ENCODE measurements at places on chromosomes 1 and 21.

- no peak for DNase-seq
These were observed 21.5 kb downstream of the BCL9 start for GRCh38 chr1:147562819-147563218.

- DNase-seq: peak; percentile 43
These were observed 17.8 kb upstream of the HSD17B7 start for GRCh38 chr1:162772571-162773154.

GRCh38 chr1:227869279-227869842, 53.9 kb downstream of the PRSS38 start:
- no peak for DNase-seq

GRCh38 chr1:192161976-192162375, 3.7 kb downstream of the RGS18 start:
- no peak for DNase-seq

GRCh38 chr1:151312826-151313225, 14.4 kb downstream of the PI4KB start:
- no peak for DNase-seq

DNA sequence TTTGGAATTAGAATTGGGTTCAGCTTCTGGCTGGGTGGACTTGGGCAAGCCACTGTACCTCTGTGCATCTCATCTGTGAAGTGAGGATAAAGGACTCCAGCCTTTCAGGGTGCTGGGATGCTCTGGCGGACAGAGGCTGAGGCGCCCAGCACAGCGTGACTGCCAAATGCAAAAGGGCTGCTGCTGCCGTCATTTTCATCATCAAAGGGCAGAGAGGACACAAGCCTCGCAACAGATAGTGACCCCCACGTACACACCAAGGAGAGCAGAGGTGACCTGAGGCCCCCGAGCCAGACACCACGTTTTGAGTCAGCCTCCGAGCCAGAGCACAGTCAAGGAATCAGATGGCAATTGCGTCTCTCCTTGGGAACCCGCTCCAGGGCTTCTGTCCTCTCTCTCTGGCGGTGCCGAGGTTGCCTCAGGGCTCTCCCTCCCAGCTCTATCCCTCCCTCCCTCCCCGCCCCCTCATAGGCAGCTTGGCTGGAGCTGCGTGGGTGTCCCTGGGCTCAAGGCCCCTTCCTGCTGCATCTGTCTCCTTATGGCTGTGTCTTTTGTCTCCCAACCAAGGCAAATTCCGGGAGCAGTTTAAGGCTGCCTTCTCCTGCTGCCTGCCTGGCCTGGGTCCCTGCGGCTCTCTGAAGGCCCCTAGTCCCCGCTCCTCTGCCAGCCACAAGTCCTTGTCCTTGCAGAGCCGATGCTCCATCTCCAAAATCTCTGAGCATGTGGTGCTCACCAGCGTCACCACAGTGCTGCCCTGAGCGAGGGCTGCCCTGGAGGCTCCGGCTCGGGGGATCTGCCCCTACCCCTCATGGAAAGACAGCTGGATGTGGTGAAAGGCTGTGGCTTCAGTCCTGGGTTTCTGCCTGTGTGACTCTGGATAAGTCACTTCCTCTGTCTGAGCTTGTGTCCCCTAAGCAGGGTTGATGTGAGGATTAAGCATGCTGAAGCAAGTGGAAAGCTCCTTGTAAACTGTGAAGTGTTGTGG, 9.0 kb downstream of the HCRTR1 start:
- peak; percentile 37 for DNase-seq

GRCh38 chr1:243513726-243514491, 258.1 kb downstream of the SDCCAG8 start:
- DNase-seq: no peak

GRCh38 chr1:109307274-109308021, 637 bp upstream of the MYBPHL start:
- DNase-seq: no peak

DNA sequence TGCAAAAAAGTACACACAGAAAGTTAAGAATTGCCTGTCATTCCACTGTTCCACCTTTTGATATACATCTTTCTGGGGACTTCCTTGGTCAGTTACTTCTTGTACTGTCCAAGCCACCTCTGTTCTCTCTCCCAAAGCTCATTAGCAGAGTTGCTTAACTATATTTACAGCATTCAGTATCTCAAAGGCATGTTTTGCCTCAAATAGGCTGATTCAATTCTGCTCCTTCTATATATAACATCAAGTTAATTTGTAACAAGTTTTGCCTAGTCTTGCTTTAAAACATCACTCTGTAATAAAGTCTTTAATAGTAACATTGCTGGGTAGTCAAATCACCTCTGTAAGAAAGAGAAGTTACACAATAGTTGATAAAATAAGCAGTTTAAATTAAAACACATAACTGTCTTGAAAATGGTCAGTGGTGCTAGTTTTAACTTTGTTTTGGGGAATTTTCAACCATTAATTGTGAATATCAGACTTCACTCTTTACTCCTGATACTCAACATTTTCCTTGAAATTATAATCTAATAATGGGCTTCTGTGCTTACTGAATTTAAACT, 35.7 kb downstream of the EDARADD start:
- DNase-seq: no peak

DNA sequence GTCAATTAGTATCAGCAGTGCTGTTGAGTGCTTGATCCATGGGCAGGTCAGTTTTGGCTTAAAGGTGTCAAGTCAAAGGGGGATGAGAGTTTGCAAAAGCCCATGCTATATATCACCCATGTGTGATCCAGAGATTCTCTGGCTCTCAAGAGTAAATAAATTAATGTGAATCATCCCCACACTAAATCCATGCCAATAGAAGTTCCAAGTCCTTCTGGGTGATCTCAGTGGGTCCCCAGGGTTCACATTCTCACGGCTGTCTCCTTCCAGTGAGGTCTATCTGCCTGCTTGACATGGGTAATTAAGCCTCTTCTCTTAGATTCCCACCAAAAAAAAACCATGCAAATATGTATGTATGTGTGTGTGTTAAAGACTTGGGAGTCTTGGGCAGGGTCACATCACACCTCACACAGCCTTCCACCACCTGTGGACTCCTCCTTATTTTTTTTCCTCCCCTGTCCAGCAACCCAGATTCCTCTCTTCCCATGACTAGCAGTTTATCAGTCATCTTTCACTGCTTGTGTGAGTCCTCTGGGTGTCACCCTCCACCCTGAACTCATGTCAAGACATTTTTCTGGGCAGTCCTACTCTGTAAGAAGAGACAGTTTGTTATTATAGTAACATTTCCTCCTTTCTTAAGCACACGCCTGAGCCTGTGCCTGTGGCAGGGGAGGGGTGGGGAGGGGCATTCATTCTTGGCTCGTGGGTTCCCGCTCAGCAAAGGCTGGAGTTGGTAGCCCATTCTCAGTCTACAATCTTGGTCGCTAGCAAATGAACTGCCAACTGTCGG, 14.3 kb upstream of the S100A11 start:
- no peak for DNase-seq

DNA sequence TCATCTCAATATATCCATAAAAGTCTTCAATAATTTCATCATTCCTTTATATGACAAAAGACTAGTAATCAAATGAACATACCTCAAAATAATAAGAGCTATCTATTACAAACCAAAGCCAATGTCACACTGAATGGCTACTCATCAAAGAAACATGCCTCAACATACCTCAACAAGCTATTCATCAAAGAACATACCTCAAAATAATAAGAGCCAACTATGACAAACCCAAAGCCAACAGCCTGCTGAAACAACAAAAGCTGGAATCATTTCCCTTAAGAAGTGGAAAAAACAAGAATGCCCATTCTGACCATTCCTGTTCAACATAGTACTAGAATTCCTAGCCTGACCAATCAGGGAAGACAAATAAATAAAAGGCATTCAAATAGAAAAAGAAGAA, 1373.7 kb downstream of the BRINP3 start:
- no peak for DNase-seq

GRCh38 chr1:8723010-8723409, 94.4 kb downstream of the RERE start:
- DNase-seq: no peak

GRCh38 chr21:44415073-44416025, 40.0 kb upstream of the LRRC3 start:
- DNase-seq: no peak

DNA sequence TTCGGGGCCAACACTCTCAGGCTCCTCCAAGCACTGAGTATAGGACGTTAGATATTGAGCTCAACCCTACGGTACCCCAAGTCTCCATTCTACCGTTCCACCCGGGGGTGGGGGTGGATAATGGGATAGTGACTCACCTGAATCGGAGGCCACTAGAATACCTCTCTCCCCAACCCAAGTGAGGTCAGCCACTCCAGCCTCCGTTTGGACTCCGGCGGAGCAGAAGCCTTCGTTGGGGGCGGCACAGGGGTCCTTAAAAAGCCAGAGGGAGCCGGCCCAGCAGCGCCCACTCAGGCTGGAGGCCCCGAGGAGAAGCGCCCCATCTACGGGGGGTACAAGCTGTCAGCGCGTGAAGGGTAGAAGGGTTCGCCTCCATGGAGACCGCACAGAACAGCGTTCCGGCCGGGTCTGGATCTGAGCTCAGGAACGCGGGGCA, 556 bp downstream of the WDR77 start:
- no peak for DNase-seq

GRCh38 chr21:42125571-42126544, 54.7 kb downstream of the UMODL1 start:
- DNase-seq: peak; percentile 43

- no peak for DNase-seq
These were observed 21.6 kb upstream of the PLEKHM2 start for GRCh38 chr1:15662477-15662876.

DNA sequence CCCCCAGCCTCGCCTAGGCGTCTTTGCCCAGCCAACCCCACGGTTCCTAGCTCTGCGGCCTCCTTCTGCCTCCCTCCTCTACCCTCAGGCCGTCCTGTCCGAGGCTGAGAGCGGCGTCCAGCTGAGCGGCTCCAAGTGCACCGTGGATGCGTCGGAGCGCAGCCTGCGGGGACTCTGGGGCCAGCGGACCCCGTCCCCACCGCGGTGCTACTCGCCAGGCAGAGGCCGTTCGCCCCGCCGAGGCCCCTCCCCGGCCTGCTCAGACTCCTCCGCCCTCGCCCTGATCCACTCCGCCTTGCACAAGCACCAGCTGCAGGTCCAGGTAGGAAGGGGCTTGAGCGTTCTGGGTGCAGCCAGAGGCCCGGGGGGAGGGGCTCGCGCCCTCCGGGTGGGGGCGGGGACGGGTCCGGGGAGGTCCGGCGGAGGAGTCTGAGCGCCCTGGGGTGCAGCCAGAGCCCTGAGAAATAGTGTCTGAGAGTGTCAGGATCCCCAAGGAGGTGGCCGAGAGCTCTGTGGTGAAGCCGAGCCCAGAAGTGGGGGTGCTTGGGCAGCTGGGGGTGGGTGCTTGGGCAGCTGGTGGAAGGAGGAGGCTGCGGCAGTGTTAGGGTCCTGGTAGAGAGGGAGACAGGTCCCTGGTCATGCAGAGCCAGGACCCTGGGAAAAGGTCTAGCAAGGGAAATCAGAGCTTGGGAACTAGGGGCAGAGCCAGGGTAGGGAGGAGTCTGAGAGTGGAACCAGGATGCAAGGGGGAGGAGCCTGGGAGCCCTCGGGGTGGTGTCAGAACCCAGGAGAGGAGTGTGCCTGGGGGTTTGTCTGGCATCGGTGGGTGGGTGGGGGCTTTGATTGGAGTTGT, 3.2 kb upstream of the NBPF3 start:
- DNase-seq: no peak

DNA sequence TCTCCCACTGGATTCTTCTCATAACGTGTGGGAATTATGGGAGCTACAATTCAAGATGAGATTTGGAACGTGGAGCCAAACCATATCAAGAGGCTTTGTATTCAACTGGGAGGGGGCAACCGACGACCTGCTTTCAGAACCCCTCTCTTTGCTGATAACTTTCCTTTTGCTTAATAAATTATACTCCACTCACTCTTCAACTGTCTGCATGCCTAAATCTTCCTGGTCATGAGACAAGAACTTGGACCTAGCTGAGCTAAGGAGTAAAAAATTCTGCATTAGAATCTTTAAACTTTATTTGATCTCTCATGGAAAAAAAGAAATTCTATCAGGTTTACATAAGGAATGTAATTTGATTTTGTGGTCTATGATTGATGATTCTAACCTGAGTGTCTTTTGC, 86.7 kb upstream of the CYYR1 start:
- DNase-seq: no peak

GRCh38 chr21:35843911-35844667, 216.2 kb downstream of the SETD4 start:
- DNase-seq: no peak

DNA sequence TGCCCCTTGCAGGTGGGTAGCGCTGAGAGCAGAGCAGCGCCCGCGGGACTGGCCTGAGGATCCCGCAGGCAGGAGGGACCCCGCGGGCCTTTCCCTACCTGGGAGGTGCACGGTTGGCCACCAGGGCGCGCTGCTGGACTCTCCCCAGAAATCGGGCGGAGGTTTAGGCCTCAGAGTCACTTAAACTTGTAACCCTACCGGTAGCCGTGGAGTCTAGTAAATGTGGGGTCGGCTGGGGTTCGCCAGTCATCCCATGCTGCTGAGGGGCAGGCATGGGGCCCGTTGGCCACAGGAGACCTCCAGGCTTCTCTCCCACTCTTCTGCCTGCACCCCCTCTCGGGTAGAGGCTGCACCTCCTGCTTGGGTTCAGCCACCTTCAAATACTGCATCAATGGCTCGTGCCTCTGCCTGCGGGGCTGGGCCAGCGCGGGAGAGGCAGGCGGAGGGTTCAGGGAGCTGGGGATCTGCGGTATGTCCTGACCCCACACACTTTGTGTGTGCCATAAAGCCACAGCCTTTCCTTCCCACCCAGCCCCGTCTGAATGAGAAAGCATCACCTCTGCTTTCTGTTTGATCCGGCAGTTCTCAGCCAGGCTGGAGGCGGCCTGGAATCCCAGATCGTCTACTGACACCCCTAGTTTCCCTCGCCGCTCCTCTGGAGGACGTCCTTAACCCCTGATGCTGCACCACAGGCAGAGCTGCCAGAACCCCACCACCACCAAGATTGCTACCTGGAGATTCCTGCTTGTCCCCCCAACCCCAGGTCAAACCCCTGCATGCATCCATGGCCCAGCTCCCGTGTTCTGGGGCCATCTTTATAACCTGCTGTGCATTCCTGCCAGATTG, 12.3 kb upstream of the GSTM4 start:
- DNase-seq: peak; percentile 78

DNA sequence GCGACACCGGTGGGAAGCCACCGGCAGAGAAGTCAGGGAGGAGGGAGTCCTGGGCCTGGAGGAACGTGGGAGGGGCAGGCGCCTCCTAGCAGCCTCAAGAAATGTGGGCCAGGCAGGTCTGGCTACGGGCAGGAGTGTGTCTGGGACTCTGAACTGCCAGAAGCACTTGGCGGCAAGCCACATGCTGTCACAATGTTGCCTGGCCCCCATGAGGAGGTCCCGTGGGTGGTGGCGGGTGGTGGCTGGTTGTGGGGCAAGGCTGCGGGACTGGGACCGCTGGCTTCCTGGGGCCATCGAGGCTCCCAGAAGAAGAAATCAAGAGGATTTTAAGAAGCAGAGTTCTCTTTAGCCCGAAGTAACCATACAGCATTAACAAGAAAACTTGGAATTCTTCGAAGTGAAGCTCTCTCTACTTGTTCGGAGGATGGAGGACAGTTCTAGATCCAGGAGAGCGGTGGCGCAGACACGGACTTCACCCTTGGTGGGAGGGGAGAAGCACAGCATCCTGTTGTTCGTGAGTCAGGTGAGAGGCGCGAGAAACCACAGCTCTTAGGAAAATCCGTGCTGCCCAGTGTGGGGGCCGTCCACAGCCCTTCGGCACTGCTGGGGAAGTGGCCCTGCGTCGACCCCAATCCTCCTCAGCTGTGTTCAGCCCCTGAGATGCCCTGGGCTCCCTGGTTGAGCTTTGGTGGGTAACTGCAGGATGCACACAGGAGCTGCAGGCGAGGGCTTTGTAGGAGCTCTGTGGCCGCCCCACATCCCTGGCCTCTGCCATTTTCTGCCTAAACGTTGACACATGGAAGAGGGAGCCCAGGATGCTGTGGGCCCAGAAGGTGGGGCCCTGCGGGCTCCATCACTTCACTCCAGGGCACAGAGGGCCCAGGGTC, 12.4 kb downstream of the SKI start:
- peak; percentile 67 for DNase-seq
